HFFc6 (cell line): ENCODE measurements at places on chromosomes 13 and 19. TPM values are rescaled to one million over a fixed set of nuclear protein-coding genes. Genes with fewer than 3 reads are reported as not detected.

DNA sequence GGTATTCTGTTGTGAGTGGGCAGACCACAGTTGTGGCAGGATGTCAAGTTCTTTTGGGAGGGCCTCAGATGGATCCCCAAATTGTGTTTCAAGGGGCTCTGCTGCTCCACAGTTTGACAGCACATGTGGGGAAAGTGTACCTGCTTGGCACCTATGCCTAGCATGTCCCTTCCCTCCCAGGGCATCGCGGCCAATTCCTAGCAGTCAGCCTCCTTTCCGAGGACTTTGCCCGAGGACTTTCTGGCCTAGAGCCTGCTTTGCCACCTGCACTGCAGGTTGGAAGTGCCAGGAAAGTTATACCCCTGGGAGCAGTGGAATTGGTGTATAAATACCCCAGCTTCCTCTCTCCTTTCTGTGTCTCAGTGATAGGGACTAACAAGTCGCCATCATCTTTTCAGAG, 11.9 kb upstream of the GPR12 start:
- DNase-seq, result no peak

- DNase-seq, result no peak
Observed at GRCh38 chr19:50244695-50245094, 41.3 kb downstream of the MYH14 start.

- peak; percentile 51 for DNase-seq
Observed at GRCh38 chr13:33454844-33455705, 169.5 kb upstream of the STARD13 start.

- DNase-seq, result no peak
Observed at GRCh38 chr13:52452470-52452869, 2.0 kb upstream of the VPS36 start.

DNA sequence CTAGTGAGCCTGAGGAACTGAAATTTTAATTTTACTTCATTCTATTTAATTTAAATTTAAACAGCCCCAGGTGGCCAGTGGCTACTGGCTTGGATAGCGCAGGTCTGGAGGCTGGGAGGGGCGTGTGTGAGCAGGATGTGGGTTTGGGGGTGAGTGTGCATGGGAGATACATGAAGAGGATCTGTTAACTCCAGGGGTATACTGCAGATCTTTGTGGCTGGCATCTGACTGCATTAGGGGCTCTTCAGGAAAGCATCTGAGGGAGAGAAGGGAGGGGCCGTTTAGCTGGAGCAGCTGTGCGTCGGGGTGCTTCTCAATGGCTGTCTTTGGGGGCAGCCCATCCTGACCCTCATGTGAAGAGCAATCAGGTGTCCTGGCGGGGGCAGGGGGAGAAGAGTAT, 6.8 kb downstream of the SHANK1 start:
- no peak for DNase-seq

DNA sequence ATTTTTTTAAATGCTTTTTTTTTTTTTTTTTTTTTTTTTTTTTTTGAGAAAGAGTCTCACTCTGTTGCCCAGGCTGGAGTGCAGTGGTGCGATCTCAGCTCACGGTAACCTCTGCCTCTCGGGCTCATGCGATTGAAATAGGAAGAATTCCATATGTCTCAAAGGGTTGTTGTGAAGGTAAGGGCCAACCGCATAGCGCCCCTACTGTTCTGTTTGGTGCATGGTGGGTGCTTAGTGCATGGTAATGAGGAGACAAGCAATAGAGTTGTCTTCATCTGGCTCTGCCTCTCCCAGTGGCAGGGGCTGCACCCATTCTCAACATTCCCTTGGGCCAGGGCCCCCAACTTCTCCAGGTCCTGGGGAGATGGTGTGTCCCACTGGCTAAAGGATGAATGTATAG, 68.7 kb downstream of the RASL11A start:
- DNase-seq, result no peak

DNA sequence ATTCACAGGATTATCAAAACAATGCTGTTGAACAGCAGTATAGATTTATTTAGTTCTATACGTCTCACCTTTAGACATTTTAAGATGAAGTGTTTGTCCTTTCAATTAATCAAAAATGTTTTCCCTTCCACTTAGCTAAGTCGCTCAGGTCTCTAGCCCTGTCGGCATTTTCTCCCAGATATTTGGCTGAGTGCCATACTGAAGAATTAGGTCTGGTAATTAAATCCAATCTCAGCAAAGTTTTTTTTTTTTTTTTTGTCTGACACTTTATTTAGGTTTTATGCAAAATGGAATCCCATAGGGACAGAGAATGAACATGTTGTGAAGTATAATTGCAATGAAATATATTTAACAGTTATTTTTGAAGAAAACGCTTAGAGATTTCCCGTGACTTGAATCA, 44.1 kb downstream of the RFC3 start:
- no peak for DNase-seq

- no peak for DNase-seq
Observed at GRCh38 chr13:73622381-73622780, 511.8 kb downstream of the KLF12 start.

Gene SIGLEC10
- not detected in 3 replicates for total RNA-seq

Gene ZNF90
- 0.52 and 1.1 TPM in 2 replicates for total RNA-seq

Gene HCST
- total RNA-seq, result 1.1 to 2.3 TPM (median 1.5 TPM) in 3 replicates
